ENCODE measurements at places on chromosomes 16 and 17.

DNA sequence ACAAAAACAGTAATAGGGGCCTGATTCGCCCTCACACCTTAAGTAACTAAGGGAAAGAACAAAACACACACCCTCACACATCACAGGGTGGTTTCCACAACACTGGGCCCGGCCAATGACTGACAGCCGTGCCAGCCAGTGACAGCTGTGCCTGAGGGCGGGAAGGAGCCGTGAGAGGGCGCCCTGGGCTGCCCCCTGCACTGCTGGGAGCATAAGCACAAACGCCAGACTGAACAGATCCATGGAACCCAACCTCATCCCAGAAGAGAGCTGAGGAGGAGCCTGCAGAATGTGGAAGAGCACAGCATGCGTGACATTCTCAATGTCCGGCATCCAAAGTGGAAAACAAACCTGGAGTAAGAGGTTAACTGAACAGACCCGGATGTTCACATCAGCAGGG lies 16.0 kb downstream of the CSNK1D start:
- peak; percentile 82 for DNase-seq

- DNase-seq = no peak
Measured at GRCh38 chr16:3182608-3183444, 5.2 kb upstream of the OR1F1 start.

GRCh38 chr17:28366605-28367004 lies 1.6 kb upstream of the SEBOX start:
- DNase-seq = no peak

- no peak for DNase-seq
Measured at GRCh38 chr16:58419241-58419990, 27.1 kb downstream of the GINS3 start.

DNA sequence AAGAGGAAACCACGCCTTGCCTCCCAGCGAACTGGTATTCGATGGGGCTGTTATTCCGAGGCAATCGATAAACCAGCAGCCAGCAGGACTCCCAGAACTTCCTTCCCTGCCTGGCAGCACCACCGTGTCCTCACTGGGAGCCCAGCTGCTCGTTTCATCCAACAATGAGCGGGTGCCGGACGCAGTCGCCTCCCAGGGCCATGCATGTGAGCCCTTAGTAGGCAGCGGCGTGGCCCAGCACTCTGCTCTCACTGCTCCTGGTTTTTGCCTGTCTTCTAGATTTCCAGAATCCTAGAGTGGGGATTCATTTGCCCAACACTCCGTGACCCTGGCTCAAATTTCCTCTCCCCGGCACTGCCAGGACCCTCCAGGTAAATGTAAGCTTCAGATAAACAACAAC lies 29.1 kb upstream of the RASD1 start:
- no peak for DNase-seq

- DNase-seq = peak; percentile 10
Measured at GRCh38 chr17:79645022-79645776, 34.3 kb upstream of the RBFOX3 start.

DNA sequence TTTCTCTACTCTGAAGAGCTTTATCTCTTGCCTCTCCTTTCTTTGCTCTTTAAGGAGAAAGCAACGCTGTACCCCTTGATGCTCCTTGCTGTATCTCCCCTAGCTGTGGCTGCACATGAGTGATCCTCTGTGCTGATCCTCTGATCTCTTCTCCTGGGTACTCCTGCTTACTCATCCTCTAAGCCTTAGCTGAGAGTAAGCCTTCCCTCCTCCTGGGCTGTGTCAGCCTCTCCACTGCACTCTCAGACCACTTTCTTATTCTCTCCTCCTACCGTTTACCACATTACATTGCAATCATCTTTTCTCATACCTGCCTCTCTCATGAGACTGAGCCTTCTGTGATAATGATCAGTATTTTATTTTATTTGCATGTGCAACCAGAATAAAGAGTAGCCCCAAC lies 25.1 kb downstream of the SOX9 start:
- no peak for DNase-seq

All from central memory CD8-positive, alpha-beta T cell (primary cell).